GM12892 (cell line): ENCODE measurements at places on chromosomes 16 and 17.

- DNase-seq: no peak
Observed at GRCh38 chr17:49995055-49995738, at the start of gene DLX3. DLX3 (minus strand) TSS chr17:49995224; CDS start chr17:49994998, 226 bp downstream.

DNA sequence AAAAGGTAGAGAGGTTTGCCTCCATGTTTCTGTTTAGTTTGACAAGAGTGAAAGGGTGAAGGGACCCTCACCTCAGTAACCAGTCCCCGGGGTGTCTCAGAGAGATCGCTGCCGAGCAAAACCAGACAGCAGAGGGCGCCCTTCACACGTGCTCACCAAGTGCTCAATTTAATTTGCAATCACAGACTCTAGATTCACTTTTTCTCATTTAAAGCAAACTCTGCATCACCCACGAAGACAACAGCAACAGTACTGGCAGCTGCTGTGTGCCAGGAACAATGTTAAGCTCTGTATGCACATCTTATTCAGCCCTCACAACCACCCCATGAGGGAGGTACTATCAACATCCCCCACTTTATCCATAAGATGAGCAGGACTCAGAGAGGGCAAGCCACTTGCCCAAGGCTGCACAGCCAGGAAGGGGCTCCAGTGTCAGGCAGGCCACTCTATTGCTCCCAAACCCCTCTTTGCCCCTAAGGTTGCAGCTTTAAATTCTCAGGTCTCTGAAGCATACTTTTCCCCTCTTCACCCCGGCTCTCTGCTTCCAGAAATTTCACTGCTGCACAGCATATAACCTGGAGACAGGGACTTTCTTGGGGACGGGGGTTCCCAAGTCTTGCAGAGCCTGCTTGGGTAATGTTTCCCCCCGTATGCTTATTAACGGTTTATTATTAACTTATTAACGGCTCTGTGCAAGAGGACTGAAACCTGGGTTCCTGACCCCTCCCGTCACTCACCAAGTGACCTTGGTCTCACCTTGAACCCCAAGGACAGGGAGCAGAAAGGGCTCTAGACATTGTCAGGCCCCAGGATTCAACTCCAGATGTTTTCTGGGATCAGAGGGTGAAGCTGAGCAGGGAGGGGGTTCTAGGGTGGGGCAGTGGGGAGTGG lies 70.9 kb downstream of the CNGB1 start:
- peak; percentile 48 for DNase-seq

- peak; percentile 25 for DNase-seq
Observed at GRCh38 chr17:59004338-59005111, 102.2 kb downstream of the TRIM37 start.

DNA sequence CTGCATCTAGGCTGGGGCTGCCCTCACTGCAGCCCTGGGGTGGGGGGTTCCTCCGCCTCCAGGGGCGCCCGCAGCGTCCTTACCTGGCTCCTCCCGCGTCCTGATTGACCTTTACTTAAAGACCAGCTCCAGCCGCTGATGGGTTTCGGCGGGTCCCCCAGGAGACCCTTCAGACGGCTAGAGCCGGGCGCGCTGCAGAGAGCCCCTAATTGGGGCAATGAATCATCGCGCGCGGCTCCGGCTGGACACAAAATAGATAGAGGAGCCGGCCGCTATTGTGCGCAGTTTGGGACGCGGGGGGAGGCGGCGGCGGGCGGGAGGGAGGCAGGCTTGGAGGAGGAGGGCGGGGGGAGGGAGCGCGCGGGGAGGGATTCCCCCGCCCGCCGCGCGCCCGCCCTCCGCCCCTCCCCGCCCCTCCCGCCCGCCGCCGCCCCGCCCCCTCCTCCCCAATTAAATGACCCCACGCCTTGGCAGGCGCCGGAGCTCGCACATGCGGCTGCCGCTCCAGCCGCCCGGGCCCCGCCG lies 56.5 kb upstream of the CIBAR2 start:
- DNase-seq: no peak

- no peak for DNase-seq
Observed at GRCh38 chr17:66562119-66562518, 259.7 kb downstream of the PRKCA start.

GRCh38 chr17:31495022-31495885 lies 103.8 kb downstream of the RAB11FIP4 start:
- no peak for DNase-seq

DNA sequence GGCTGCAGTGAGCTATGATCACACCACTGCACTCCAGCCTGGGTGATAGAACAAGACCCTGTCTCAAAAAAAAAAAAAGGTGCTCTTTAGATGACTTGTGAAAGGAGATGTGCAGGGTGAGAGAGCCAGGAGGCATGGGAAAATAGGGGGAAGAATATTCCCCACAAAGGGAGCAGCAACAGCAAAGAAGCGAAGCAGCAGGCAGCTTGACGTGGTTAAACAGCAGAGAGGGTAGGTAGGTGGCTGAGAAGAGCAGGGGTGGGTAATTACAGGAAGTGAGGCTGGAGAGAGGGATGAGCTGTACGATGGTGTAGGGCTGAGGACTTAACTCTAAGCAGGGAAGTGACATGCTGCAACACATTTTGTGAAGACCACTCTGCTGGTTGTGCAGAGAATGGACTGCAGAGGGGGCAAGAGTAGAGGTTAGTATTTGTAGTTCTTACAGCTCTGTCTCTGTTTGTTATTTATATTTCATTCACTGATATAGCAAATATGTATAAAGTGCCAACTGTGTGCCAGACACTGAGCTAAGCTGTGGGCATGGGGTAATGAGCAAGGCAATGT lies 1.6 kb downstream of the HEATR3 start:
- no peak for DNase-seq

DNA sequence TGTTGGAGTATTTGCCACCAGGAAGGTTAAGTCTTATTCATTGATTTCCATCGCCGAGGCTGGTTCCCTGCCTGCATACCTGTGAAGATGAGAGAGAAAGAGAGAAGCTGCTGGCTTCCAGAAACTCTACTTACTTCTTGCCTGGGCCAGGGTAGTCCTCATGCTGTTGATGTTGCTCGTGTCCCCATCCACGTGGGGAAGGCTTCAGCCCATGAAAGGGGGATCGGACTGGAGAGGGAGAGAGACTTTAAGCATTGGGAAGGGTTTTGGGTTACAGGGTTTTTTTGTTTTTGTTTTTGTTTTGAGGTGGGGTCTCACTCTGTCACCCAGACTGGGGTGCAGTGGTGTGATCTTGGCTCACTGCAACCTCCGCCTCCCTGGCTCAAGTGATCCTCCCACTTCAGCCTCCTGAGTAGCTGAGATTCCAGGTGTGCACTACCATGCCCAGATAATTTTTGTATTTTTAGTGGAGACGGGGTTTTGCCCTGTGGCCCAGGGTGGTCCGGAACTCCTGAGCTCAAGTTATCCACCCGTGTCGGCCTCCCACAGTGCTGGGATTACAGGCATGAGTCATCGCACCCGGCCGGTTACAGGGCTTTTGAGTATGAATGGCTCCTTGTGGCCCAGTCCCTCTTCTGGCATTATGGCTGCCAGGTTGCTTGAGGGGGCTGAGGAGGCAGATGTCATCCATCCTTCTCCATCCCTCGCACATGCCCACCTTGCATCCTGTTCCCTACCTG lies 26.6 kb downstream of the ITGB3 start:
- DNase-seq: no peak

DNA sequence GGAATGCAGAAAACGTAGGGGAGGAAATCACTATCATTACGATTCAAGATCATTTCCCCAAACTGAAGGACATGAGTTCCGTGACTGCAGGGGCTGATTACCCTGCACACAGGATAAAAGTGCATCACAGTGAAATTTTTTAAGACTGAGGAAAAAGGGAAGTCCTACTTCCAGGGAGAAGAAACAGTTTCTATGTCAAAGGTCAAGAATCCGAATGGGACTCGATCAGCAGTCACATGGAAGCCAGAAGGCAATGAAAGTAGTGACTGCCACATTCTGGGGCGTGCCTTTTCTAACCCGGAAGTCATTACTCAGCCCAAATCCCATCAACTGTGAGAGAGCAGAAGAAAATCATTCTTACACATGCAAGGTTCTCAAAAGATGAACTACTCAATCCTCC lies 12.1 kb downstream of the ZZEF1 start:
- no peak for DNase-seq

GRCh38 chr17:50239937-50240336 lies 34.3 kb upstream of the TMEM92 start:
- no peak for DNase-seq

DNA sequence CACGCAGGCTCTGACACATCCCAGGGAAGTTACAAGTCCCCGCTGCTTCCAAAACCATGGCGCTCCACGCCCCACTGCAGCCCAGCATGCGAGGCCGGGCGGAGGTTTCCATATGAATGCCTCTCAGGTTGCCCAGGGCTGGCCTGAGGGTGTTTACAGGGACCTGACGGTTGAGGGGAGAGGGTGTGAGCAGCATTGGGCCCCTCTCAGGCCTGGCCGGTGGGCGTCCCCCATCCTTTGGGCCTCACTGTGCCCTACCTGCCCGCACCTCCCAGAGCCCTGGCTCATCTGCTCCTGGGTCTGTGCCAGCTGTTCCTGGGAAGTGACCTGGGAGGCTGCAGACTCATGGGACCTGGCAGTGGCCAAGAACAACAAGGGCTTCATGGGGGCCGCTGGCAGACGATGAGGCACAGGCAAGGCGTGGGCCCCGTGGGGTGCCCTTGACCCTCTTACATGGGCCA lies 173.5 kb downstream of the C16orf95 start:
- DNase-seq: no peak

DNA sequence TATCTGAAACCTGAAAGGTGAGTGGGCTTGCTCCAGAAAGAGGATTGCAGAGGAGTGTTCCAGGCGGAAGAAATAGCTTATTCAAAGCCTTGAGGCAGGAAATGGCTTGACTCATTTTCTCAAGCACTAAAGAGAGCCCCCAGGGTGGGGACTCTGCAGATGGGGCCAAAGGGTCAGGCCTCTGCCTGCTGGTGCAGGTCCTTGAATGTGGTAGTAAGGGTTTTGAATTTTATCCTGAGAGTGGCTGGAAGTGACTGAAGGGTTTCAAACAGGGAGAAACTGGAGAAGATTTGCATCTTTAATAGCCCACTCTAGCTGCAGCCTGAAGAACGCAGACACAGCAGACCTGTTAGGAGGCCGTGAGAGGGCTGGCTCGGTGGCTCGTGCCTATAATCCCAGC lies 144.4 kb downstream of the CCT6B start:
- no peak for DNase-seq

- DNase-seq: no peak
Observed at GRCh38 chr16:30786936-30787612, at the start of gene ZNF629. ZNF629 (minus strand) TSS chr16:30787205; CDS start chr16:30784482, 2,723 bp downstream.

GRCh38 chr16:57565461-57565860 lies 23.0 kb downstream of the ADGRG5 start:
- DNase-seq: no peak

- DNase-seq: no peak
Observed at GRCh38 chr16:48335961-48336360, 49.3 kb downstream of the SIAH1 start.

- no peak for DNase-seq
Observed at GRCh38 chr17:27457360-27457715, 1.1 kb downstream of the KSR1 start.

DNA sequence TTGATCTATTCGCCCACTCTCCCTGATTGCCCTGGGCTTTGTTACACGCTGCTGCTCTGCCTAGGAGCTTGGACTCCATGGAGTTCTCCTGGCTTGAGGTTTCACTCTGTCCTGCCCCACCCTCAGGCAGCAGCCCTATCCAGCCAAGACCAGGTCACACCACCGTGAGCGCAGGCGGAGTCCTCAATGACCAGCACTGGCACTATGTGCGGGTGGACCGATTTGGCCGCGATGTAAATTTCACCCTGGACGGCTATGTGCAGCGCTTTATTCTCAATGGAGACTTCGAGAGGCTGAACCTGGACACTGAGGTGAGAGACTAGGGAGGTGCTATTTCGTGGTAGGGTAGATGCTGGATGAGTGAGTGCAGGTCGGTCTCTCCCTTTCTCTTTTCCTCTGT lies 3.5 kb downstream of the CNTNAP1 start:
- no peak for DNase-seq

- DNase-seq: no peak
Observed at GRCh38 chr17:8868092-8868491, 618 bp upstream of the PIK3R6 start.

DNA sequence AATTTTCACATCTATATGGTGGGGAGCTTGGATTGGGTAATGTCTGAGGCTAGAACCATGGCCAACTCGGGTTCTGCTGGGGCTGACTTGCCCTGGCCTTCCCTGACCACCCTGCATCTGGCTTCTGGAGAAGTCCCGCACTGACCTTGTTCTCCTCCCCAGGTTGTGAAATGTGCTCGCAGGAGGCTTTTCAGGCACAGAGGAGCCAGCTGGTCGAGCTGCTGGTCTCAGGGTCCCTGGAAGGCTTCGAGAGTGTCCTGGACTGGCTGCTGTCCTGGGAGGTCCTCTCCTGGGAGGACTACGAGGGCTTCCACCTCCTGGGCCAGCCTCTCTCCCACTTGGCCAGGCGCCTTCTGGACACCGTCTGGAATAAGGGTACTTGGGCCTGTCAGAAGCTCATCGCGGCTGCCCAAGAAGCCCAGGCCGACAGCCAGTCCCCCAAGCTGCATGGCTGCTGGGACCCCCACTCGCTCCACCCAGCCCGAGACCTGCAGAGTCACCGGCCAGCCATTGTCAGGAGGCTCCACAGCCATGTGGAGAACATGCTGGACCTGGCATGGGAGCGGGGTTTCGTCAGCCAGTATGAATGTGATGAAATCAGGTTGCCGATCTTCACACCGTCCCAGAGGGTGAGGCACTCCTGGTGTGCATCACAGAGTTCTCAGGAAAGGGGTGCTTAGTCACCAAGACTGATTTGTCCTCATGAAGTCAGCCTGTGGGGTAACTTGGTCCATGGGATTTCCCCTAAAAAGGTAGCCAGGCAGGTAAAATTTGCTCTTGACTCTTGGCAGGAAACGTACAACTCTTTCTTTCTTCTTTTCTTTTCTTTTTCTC lies 6.1 kb downstream of the NOD2 start:
- DNase-seq: no peak

- DNase-seq: no peak
Observed at GRCh38 chr17:17906418-17907215, 65.6 kb downstream of the TOM1L2 start.

- no peak for DNase-seq
Observed at GRCh38 chr17:78358538-78359320, 1.1 kb downstream of the SOCS3 start.

DNA sequence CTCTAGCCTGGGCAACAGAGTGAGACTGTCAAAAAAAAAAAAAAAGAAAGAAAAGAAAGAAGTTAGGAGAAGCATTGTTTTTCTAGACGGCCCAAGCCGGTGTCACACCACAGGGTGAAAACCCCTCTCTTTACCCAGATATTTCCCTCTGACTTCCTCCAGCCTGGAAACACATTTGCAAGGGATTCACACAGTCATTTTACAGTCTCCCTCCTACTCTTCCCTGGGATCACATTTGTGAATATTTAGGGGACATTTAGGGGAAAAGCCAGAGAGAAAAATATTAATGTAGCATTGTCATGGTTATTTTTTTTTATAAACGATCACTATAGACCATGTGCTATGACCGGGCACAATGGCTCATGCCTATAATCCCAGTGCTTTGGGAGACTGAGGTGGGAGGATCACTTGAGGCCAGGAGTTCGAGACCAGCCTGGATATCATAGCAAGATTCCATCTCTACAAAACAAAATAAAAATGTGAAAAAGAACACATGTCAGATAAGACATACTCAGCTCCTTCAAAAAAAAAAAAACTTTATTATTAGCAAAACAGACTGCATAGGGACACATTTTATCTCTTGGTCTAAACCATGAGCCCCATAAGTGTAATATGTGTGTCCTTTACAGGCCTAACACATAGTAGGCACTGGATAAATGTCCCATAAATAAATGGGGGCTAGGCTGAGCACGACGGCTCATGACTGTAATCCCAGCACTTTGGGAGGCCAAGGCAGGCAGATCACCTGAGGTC lies 10.9 kb upstream of the SDR42E2 start:
- no peak for DNase-seq
